Right hindlimb (tissue), 1 donor: ENCODE measurements at places on chromosomes 6 and 20.

DNA sequence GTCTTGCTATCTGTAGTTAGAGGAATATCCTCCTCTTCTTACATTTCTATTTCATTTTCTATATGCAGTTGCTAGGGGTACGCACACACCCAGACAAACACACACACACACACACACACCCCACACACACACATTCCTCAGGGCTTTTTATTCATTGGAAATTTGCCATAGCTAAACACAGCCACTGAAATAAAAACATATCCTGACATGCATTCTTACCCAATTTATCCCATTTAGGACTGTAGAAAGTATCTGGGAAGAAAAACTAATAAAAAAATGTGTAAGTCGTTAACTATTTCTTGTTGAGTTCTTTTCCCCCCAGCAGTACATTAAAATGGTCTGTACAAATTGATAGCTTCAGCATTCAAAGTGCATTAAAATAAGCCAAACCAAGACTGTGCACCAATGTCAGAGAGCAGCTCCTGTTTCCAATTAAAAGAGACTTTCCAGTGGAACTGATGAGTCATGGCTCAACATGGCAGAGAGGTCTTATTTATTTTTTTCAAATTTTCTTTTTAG is 357.9 kb upstream of the AGPAT4 start:
- peak; percentile 72 for DNase-seq

- DNase-seq = no peak
Measured at GRCh38 chr6:11525468-11526155, 11.9 kb upstream of the TMEM170B start.

DNA sequence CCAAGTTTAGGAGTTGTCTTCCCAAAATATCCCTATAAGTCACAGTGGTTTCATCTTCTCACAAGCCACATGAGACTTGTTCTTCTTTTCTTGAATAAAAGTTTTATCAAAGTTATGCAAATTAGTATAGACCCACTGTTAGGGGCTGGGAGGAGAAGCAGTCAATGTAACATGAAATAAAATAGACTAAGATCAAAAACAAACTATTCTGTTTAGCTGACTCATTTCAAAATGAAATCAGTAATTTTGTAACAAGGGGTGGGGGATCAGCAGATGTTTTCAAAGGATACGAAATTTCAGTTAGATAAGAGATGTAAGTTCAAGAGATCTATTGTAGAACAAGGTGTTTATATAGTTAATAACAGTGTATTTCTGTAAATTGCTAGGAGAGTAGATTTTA is 339.6 kb upstream of the PRDM1 start:
- DNase-seq = no peak

GRCh38 chr6:90472716-90473115 is 114.2 kb downstream of the MAP3K7 start:
- no peak for DNase-seq

- no peak for DNase-seq
Measured at GRCh38 chr6:111291336-111292259, 191.4 kb downstream of the REV3L start.

DNA sequence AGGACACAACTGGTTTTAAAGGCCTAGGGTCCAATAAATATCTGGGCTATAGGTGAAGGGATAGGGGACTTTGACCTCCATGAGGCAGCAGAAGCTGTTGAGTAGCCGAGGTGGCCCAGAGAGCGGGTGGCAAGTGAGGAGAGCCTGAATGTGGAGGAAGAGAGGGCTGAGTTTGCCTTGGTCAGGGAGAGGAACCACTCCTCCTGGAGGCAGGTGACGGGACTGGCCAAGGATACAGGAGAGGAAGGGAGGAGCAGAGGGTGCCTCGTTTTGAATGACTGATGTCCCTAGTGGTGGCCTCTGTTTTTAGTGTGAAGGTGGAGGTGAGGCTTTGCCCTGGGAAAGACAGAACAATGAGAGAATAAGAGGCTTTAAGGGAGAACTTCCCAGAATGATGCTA is 19.1 kb upstream of the AAR2 start:
- DNase-seq = no peak

DNA sequence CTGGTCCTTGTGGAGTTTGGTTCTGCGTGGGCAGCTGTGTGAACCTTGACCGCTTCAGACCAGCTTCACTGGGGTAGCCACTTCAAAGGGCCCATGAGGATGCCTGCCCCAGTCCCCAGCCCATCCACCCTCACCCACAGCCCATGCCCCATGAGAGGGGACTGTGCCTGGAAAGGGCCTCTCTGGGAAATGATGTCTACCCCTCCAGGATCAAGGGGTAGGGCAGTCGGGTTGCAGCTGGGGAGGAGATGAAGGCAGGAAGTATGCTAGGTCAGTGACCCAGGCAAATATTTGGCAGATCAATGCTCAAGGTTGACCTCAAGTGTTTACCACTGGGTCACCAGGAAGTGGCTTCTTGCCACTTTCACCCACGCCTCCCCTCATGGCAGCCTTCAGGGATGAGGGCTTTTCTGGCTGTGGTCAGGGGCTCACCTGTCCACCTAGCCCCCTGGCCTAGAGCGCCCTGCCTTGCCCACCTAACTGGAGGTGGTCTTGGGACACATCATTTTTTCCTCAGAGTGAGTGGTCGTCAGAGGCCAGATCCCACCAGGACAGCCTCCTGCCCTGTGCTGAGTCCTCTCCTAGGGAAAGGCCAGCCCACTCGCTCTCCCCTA is 109.5 kb downstream of the SNX5 start:
- no peak for DNase-seq

DNA sequence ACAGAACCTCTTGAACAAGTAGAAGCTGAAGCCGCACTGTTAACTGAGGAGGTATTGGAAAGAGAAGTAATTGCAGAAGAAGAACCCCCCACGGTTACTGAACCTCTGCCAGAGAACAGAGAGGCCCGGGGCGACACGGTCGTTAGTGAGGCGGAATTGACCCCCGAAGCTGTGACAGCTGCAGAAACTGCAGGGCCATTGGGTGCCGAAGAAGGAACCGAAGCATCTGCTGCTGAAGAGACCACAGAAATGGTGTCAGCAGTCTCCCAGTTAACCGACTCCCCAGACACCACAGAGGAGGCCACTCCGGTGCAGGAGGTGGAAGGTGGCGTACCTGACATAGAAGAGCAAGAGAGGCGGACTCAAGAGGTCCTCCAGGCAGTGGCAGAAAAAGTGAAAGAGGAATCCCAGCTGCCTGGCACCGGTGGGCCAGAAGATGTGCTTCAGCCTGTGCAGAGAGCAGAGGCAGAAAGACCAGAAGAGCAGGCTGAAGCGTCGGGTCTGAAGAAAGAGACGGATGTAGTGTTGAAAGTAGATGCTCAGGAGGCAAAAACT is 40.1 kb downstream of the ZBTB2 start:
- DNase-seq = no peak
